ENCODE measurements at places on chromosomes 1 and 21.

DNA sequence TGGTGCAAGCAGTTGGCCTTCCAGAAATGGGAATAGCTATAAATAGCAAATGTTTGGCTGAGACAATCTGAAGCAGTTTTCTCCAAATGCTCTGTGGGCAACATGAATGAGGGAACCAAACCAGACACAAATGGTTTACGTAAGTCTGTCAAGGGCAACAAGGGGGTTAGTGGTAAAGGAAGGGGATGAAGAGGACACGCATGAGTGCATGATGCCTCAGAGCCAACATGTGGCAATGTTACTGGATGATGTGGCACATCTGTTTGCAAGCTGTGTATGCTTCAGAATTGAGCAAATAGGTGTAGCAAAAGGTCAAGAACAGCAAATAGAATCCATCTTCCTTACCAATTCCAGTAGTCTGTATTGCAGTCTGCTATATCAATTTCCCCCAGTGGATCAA lies 76.3 kb upstream of the LMO4 start:
- no peak overlapping the region for H3K27ac ChIP-seq
- DNase-seq, result no peak
- peaks cover 12% of the 10 kb centered on the region for H3K27me3 ChIP-seq
- peaks cover 2% of the 10 kb centered on the region for H3K36me3 ChIP-seq
- H3K4me3 ChIP-seq, result no peak overlapping the region
- no peaks in the 10 kb centered on the region for H3K4me1 ChIP-seq

DNA sequence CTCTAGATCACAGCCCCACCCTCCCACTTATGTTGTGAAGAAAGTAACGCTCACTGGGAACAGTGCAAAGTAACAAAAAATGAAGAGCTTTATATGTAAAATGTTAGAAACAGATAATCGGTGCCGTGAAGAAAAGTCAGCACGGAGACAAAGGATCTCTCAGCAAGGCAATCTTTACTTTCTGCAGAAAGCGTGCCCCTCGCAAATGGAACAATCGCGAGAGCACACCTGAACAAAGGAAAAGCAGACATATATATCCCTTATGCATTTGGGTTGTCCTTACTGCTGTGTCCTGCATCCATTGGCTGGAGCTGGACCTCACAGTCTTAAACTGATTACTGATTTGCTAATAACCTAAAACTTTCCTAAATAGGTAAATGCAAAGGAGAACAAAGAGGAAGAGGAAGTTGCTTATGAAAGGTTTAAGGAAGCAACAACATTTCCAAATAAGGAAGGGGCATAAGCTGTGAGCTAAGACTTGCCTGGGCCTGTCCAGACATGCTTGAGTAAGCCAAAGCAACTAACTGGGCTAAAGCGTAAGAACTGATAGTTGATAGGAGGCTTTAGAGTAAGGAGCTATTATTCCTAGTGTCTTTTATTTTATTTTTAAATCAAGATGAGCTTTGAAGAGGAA lies 89.7 kb downstream of the GTF2B start:
- no peak for DNase-seq
- peak overlapping the region; percentile 81 for H3K27ac ChIP-seq
- no peaks in the 10 kb centered on the region for H3K27me3 ChIP-seq
- H3K36me3 ChIP-seq, result peaks cover 48% of the 10 kb centered on the region

GRCh38 chr1:150118716-150119115 lies 31.0 kb upstream of the PLEKHO1 start:
- H3K4me3 ChIP-seq, result no peak overlapping the region
- H3K36me3 ChIP-seq, result peaks cover 42% of the 10 kb centered on the region
- no peak overlapping the region for H3K27ac ChIP-seq
- no peaks in the 10 kb centered on the region for H3K27me3 ChIP-seq
- H3K4me1 ChIP-seq, result peaks cover 16% of the 10 kb centered on the region

DNA sequence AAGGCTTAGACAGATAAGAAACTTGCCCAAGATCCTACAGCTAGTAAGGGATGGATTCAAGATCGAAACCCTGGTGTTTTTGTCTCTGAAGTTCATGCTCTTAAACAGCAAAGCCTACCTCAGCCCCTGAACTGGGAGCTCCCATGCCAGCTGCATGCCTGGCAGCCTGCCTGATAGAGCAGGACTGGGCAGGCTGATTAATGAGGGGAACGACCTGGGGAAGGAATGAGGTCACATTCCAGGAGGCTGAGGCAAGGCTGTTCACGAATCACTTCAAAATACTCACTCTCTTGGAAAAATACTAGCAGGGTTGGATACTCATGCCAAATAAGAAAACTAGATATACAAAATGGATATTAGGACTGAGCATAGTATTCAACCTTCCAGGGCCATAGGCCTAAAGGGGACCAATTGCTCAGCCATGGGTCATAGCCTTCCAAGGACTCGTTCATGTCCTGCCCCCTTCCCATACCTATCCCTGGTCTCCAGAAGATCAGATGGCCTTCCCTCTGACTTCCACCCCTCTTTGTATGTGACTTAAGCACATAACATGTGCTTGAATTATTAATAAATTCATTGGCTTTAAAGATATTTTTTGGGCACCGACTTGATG lies 15.6 kb upstream of the TACSTD2 start:
- H3K36me3 ChIP-seq, result no peaks in the 10 kb centered on the region
- no peak for DNase-seq
- H3K27me3 ChIP-seq, result peaks cover 30% of the 10 kb centered on the region

DNA sequence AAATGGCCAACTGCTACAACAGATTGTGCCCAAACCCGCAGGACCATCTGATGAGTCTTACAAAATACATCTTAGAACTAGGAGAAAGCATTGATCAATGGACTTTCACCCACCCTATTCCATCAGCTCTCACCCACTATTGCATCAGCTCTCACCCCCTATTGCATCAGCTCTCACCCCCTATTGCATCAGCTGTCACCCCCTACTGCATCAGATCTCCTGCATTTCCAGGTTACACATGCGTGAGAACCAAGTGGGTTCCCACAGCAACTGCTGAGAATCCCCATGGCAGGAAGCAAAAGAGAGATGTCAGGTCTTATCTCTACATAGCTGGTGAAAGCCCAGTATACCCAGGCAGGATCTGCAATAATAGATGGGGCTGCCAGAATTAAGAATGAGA lies 533.5 kb downstream of the LTN1 start:
- no peaks in the 10 kb centered on the region for H3K27me3 ChIP-seq
- H3K4me1 ChIP-seq, result no peaks in the 10 kb centered on the region
- H3K4me3 ChIP-seq, result no peak overlapping the region
- no peaks in the 10 kb centered on the region for H3K36me3 ChIP-seq
- no peak for DNase-seq

DNA sequence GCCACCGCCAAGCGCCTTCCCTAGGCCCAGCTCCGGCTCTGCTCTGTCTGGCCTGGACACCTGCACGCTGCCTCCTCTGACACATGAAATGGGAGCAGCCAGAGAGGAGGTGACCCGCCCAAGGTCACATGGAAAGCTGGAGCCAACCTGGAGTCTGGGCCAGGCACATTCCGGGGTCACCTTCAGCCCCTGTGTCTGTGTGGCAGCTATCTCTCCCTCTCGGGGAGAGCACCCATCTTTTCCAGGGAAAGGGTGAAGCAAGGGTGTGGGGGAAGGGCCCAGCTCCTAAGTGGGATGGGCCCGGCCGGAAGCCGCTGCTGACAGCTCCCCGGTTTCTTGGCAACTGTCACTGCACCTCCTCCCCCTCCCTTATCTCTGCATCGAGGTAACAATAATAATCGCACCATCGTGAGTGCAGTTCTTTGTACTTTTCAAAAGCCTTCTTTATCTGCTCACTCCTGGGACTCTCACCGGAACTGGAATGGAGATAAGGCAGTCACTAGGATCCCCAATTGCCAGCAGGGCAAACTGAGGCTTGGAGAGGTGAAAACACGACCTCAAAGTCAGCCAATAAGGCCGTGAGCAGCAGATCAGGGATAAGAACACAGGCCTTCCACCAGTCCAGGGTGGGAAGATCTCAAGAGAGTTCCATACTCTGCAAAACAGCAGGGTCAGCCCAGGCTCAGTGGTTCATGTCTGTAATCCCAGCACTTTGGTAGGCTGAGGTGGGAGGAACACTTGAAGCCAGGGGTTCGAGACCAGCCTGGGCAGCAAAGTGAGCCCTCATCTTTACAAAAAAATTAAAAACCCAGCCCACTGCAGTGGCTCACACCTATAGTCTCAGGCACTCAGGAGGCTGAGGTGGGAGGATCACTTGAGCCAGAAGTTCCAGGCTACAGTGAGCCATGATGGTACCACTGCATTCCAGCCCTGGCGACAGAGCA lies 36.9 kb downstream of the RAP1GAP start:
- H3K4me1 ChIP-seq, result no peaks in the 10 kb centered on the region
- H3K27me3 ChIP-seq, result peaks cover 63% of the 10 kb centered on the region
- H3K27ac ChIP-seq, result no peak overlapping the region

GRCh38 chr1:109275706-109276345 lies 7.1 kb downstream of the PSRC1 start:
- no peak for DNase-seq
- peaks cover 5% of the 10 kb centered on the region for H3K4me1 ChIP-seq
- peaks cover 21% of the 10 kb centered on the region for H3K27me3 ChIP-seq
- H3K36me3 ChIP-seq, result no peaks in the 10 kb centered on the region
- peak overlapping the region; percentile 25 for H3K27ac ChIP-seq

- H3K4me3 ChIP-seq, result no peak overlapping the region
- peaks cover 4% of the 10 kb centered on the region for H3K27me3 ChIP-seq
- peaks cover 10% of the 10 kb centered on the region for H3K4me1 ChIP-seq
- DNase-seq, result no peak
- no peaks in the 10 kb centered on the region for H3K36me3 ChIP-seq
- no peak overlapping the region for H3K27ac ChIP-seq
Observed at GRCh38 chr1:200258447-200259375, 151.1 kb downstream of the ZNF281 start.

GRCh38 chr1:201119206-201120197 lies 7.3 kb upstream of the CACNA1S start:
- peaks cover 3% of the 10 kb centered on the region for H3K4me1 ChIP-seq
- peak; percentile 9 for DNase-seq
- H3K4me3 ChIP-seq, result no peak overlapping the region
- H3K36me3 ChIP-seq, result no peaks in the 10 kb centered on the region
- H3K27ac ChIP-seq, result no peak overlapping the region

DNA sequence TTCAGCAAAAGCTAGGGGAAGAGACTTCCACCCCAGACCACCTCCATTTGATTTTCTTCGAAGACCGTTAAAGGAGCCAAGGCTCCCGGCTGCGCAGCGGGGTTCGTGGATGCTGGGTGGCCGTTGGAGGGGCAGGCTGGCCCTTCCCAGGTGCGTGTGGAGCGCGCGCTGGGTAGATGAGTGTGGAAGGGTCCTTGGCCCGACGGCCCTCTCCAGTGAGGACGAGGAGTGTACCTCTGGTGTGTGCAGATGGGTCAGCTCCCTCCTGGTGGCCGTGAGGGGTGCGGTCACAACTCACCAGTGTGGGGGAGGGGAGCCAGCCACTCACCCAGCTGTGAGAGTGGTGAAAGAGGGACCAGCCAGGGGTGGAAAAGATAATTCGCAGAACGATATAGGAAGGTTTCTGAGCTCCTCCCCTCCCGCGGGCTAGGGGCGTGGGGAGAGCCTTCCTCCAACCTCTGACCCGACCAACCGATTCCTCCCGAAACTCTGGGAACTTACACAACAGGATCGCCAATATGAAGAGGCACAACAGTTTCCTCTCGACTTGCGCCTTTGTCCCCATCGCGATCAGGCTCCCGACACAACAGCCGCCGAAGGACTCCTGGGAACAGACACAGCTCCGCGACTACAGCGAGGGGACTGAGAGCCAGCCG lies at the start of gene F11R:
Gene F11R, minus strand, starts transcription at position 644 of the 656 bp plus-strand sequence. Its CDS starts 79 bp downstream, at position 565.
- H3K36me3 ChIP-seq, result peaks cover 3% of the 10 kb centered on the region
- H3K4me1 ChIP-seq, result peaks cover 30% of the 10 kb centered on the region
- no peak for DNase-seq
- H3K27me3 ChIP-seq, result no peaks in the 10 kb centered on the region
- H3K27ac ChIP-seq, result peak within 1 kb of the TSS; percentile 75

GRCh38 chr21:39006571-39007311 lies 176.5 kb downstream of the PSMG1 start:
- no peaks in the 10 kb centered on the region for H3K36me3 ChIP-seq
- H3K27ac ChIP-seq, result peak overlapping the region; percentile 25
- DNase-seq, result no peak

DNA sequence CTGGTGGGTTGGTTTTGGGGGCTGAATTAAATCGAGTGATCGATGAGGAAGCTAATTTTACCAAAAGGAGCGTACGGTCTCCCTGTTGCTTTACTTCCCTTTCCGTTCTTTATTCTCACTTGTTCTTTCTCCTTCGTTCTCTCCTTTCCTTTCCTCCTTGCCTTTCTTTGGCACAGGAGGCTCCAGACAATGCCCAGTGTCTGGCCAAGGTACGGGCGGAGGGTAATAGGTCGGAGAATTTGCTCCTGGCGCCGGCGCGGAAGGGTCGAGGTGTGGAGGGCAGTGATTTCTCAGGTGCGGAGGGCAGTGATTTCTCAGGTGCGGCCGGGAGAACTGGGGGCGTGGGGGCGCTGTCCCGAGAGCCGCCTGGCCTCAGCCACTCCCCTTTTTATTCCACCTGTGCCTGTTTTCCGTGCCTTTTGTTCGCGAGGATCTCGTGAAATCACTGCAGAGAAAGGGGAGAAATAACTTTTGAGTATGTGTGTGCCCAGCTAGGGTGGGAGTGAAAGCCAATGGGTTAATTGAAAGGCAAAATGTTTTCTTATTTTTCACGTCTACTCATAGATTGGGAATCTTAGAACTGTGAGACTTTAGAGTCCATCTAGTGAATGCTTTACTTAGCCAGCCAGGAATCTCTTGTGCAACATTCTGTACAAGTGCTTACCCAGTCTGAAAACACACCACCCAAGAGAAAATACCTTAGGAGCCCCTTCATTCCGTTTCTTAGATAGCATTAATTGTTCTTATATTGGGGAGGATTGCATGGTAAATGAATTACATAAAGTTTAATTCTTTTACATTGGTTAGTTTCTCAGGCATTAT lies 1.3 kb downstream of the FNBP1L start:
- no peaks in the 10 kb centered on the region for H3K27me3 ChIP-seq
- no peaks in the 10 kb centered on the region for H3K36me3 ChIP-seq
- H3K27ac ChIP-seq, result peak overlapping the region; percentile 95
- peaks cover 13% of the 10 kb centered on the region for H3K4me1 ChIP-seq

GRCh38 chr1:64348270-64348960 lies 121.5 kb upstream of the CACHD1 start:
- H3K4me3 ChIP-seq, result no peak overlapping the region
- H3K27ac ChIP-seq, result no peak overlapping the region
- H3K36me3 ChIP-seq, result no peaks in the 10 kb centered on the region

DNA sequence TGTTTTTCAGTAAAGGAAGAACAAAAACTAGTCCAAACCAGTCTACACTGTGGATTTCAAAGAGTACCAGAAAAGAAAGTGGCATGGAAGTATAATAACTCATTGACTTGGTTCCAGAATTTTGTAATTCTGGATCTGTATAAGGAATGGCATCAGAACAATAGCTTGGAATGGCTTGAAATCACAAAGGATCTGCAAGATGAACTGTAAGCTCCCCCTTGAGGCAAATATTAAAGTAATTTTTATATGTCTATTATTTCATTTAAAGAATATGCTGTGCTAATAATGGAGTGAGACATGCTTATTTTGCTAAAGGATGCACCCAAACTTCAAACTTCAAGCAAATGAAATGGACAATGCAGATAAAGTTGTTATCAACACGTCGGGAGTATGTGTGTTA lies 21.3 kb downstream of the CHODL start:
- H3K36me3 ChIP-seq, result no peaks in the 10 kb centered on the region
- no peaks in the 10 kb centered on the region for H3K4me1 ChIP-seq
- H3K27me3 ChIP-seq, result no peaks in the 10 kb centered on the region
- no peak overlapping the region for H3K4me3 ChIP-seq
- DNase-seq, result no peak
- no peak overlapping the region for H3K27ac ChIP-seq

GRCh38 chr1:110255392-110255787 lies 45.3 kb downstream of the KCNC4 start:
- H3K27me3 ChIP-seq, result no peaks in the 10 kb centered on the region
- peaks cover 17% of the 10 kb centered on the region for H3K4me1 ChIP-seq
- no peak for DNase-seq

- no peak overlapping the region for H3K27ac ChIP-seq
- no peaks in the 10 kb centered on the region for H3K27me3 ChIP-seq
- H3K4me3 ChIP-seq, result no peak overlapping the region
- peaks cover 46% of the 10 kb centered on the region for H3K4me1 ChIP-seq
- peaks cover 19% of the 10 kb centered on the region for H3K36me3 ChIP-seq
Observed at GRCh38 chr21:45078877-45079281, 4.5 kb downstream of the ADARB1 start.
